Transverse colon (tissue), 4 donors: ENCODE measurements at places on chromosomes 7 and 10. TPM values are rescaled to one million over a fixed set of nuclear protein-coding genes. Genes with fewer than 3 reads are reported as not detected.
A peak's percentile ranks its signal among the peaks of the same experiment; 100 is the strongest.

DNA sequence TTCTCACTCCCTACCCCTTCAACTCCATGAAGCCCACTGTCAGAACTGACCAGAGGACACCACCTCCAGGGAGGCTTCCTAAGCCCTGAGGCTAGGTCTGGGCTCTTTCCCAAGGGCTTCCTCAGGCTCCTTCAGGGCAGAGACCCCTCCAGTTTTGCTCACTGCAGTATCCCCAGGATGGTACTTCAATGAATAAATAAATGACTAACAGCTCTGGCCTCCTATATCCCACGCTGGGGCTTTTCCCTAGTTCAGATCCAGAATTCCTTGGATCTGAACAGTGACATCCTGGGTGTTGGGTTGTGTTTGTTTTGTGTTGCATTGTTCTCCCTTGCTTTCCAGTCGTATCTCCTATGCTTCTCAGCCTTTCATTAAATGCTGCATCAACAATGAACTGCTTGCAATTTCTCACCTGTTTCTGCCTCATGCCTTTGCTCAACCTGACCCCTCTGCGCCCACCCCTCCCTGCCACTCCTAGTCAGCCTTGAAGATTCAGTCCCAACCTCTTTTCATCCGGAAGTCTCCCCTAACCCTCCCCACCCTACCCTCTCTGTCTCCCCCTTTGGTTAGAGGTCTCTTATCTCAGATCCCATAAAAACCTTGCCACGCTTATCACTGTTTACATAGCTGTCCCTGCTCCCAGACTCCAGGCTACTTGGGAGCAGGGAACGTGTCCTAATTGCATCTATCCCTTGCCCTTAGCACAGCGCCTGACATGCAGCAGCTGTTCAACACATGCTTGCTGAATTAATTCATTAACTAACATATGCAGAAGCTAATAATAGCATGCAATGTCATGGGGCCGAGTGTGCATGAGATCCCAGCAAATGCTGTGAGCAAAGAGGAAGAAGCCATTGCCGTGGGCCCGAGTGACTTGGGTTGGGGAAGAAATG, 41.7 kb downstream of the PPP1R3C start:
- peaks cover 43% of the 10 kb centered on the region for H3K4me1 ChIP-seq
- peak overlapping the region; percentile 75 for H3K27ac ChIP-seq
- DNase-seq, result peak; percentile 29
- H3K4me3 ChIP-seq, result no peak overlapping the region

SIRT1 gene
- 21.7 TPM for total RNA-seq

PTF1A gene
- not detected for total RNA-seq

GRCh38 chr7:155979994-155980393, 167.7 kb upstream of the SHH start:
- H3K27ac ChIP-seq, result no peak overlapping the region
- no peaks in the 10 kb centered on the region for H3K4me1 ChIP-seq
- H3K27me3 ChIP-seq, result peaks cover 10% of the 10 kb centered on the region
- no peak overlapping the region for H3K4me3 ChIP-seq

SLC16A12 gene
- 0.27 TPM for total RNA-seq

EGR2 gene
- not detected for total RNA-seq

TMEM176B gene
- 249 TPM for total RNA-seq

DNA sequence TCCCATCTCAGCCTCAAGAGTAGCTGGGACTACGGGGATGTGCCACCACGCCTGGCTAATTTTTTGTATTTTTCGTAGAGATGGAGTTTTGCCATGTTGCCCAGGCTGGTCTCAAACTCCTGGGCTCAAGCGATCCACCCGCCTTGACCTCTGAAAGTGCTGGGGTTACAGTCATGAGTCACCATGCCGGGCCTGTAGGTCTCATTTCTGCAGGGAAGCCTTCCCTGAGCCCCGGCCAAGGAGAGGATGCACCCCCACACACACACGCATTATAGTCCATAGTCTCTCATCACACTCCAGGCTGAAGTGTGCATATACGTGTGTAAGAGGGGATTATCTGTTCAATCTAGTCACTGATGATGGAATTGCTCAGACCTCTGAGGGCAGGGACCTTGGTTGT, 29.3 kb downstream of the KCNMA1 start:
- H3K27me3 ChIP-seq, result no peaks in the 10 kb centered on the region
- no peaks in the 10 kb centered on the region for H3K36me3 ChIP-seq
- DNase-seq, result no peak
- H3K27ac ChIP-seq, result no peak overlapping the region
- H3K4me3 ChIP-seq, result no peak overlapping the region

DNA sequence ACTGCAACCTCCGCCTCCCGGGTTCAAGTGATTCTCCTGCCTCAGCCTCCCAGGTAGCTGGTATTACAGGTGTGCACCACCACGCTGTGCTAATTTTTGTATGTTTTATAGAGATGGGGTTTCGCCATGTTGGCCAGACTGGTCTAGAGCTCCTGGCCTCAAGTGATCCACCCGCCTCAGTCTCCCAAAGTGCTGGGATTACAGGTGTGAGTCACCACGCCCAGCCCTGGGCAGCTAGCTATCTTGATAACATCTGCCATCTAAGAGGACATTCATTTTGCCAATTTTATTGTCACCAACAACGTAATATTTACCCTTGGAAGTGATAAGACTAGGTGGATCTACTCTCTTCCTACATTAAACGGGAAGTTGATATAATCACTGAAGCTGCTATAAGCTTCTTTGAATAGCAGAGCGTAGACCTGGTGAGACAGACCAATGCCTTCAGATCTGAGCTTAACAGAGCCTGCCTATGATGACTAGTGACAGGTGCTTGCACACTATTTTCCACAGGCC, 39.7 kb upstream of the SLC35B4 start:
- H3K27ac ChIP-seq, result peak overlapping the region; percentile 42
- no peaks in the 10 kb centered on the region for H3K4me1 ChIP-seq
- no peaks in the 10 kb centered on the region for H3K27me3 ChIP-seq

DNA sequence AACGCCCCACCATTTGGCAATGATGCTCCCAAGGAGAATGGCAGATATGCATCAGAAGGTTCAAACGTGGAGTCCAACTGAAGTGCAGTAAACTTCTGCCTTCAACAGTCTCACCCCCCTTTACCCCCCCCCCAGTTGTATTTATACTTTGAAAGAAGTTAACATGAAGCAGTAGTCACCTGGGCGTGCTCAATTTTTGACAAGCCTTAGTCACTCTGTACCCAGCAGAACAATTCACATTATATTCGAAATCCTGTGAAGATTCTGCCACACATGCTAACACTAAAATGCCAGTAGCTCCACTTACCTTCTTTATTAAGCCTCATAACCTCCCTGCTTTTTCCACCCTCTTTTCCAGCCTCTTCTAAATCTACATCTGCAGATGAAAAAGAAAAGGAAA, 894 bp downstream of the ATXN7L1 start:
- H3K36me3 ChIP-seq, result no peaks in the 10 kb centered on the region
- H3K4me1 ChIP-seq, result peaks cover 16% of the 10 kb centered on the region
- no peak for DNase-seq

GRCh38 chr10:101346177-101346576, 7.8 kb upstream of the BTRC start:
- peaks cover 21% of the 10 kb centered on the region for H3K27me3 ChIP-seq
- no peak overlapping the region for H3K4me3 ChIP-seq
- no peaks in the 10 kb centered on the region for H3K4me1 ChIP-seq
- H3K36me3 ChIP-seq, result no peaks in the 10 kb centered on the region

DNA sequence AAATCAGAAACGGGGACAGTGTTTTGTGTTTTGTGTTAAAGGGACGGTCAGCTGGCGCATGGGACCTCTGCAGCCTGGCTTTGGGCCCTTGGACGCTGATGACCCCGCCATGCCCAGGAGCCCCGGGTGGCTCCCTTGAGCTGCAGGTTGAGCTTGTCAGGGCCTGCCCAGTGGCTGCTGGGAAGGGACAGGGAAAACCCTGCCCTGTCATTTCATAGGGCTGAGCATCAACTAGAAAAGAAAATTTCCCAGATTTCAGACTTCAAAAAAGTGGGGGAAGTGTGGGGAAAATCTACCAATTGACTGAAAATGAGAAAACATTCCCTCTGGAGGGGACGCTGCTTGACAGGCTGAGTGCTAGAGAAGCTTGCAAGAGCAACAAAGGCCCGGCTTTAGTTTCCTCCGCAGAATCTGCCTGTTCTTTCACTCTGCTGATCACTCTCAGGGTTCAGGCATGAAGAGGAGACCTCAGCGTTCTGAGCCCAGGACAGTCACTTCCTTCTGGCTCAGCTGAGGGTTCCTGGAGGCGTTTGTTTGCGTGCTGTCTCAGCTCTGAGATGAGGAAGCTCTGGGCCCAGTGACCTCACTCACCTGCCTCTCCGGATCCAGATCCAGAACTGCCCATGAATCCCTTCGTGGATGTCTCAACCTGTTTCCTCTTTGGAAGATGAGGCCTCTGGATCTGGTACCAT, 18.6 kb upstream of the DNAJB6 start:
- H3K27ac ChIP-seq, result peak overlapping the region; percentile 25
- no peaks in the 10 kb centered on the region for H3K4me1 ChIP-seq

AKR1E2 gene
- 6.4 TPM for total RNA-seq

DNA sequence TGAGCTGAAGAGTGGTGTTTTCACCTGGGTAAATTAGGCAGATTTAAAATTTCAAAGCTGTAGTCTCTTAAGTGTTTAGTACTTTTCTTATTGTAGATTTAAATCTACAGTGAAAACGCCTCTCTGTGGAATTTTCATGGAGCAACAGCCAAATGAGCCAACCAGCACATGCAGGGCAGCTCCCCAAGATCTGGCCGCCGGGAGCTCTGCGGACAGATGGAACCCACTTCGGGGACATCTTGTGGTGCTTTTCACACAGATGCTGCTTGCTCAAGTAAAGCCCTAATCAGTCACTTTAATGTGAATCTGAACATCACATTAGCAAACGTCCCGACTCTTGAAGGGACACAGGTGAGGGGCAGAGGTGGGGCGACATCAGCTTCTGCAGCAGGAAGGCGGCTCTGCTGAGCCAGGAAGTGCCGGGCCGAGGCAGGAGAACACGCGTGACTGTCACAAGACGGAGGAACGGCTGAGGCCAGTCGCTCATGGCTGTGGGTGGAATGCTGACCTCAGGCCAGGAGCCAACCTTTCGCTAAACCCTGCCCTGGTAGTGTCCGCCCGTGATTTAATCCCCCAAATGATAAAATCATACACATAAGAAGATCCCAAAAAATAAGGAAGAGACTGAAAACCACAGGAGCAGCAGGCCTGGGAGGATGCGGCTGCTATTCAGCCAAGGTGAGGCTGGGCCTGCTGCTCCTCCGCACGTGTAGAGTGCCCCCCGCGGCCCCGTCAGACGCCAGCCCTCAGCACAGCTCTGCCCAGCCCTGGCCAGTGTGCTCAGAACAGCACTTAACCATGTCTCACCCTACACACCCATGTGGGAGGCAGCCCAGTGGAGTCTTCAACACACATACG, 256.8 kb downstream of the ZMYND11 start:
- peaks cover 10% of the 10 kb centered on the region for H3K4me1 ChIP-seq
- no peaks in the 10 kb centered on the region for H3K27me3 ChIP-seq
- no peak for DNase-seq
- H3K27ac ChIP-seq, result no peak overlapping the region
- no peaks in the 10 kb centered on the region for H3K36me3 ChIP-seq

GRCh38 chr10:122884166-122884565, 4.8 kb upstream of the FAM24B start:
- H3K4me3 ChIP-seq, result no peak overlapping the region
- H3K36me3 ChIP-seq, result no peaks in the 10 kb centered on the region
- no peak for DNase-seq

DNA sequence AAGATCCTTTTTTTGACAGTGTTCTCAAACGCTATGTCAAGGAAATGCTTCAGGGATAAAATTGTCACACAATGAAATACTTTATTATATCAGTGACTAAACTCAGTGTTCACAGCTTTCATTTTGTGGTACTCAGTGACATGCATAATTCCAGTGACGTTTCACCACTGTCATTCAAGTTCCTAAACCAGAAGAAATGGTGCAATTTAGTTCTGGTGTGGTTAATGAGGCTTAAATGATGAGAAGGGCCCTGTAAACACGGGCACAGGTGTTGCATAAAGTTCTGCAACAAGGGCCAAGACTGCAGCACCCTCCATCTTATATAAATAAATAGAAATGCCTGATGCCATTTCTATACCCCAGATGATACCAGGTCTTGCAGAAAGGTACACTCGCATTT, 1247.1 kb downstream of the GATA3 start:
- DNase-seq, result no peak
- no peaks in the 10 kb centered on the region for H3K27me3 ChIP-seq
- no peak overlapping the region for H3K27ac ChIP-seq
- no peaks in the 10 kb centered on the region for H3K36me3 ChIP-seq
- H3K4me1 ChIP-seq, result no peaks in the 10 kb centered on the region
- no peak overlapping the region for H3K4me3 ChIP-seq

- H3K4me3 ChIP-seq, result peak overlapping the region; percentile 73
- no peaks in the 10 kb centered on the region for H3K27me3 ChIP-seq
- peaks cover 15% of the 10 kb centered on the region for H3K36me3 ChIP-seq
- no peak for DNase-seq
- H3K27ac ChIP-seq, result peak overlapping the region; percentile 98
Observed at GRCh38 chr10:68957654-68958053, 1.7 kb downstream of the DDX21 start.

GRCh38 chr7:90655566-90655965, 59.4 kb downstream of the CDK14 start:
- H3K36me3 ChIP-seq, result no peaks in the 10 kb centered on the region
- no peak for DNase-seq
- no peak overlapping the region for H3K4me3 ChIP-seq
- H3K4me1 ChIP-seq, result no peaks in the 10 kb centered on the region

DNA sequence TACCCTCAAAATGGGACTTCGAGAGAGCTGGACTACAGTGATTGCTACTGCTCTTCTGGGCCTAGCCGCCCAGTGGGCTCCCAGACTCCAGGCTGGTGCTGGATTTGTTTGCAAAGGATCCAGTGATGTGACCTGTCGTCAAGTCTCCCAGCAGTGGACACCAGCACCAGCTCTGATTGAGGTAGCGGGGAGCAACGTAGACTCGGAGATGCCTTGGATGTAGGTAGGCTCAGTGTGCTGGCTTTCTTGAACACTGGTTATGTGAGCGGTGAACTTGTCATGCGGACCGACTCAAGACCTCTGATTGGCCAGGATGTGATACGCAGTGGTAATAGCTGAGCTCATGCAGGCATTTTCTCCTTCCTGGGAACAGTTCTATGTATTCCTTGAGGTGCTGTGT, 19.4 kb downstream of the AKR1C2 start:
- H3K4me3 ChIP-seq, result no peak overlapping the region
- peaks cover 15% of the 10 kb centered on the region for H3K4me1 ChIP-seq
- no peak for DNase-seq
- H3K27me3 ChIP-seq, result no peaks in the 10 kb centered on the region
- H3K36me3 ChIP-seq, result no peaks in the 10 kb centered on the region
- H3K27ac ChIP-seq, result no peak overlapping the region

- peaks cover 20% of the 10 kb centered on the region for H3K4me1 ChIP-seq
- H3K27me3 ChIP-seq, result no peaks in the 10 kb centered on the region
- H3K4me3 ChIP-seq, result no peak overlapping the region
- H3K27ac ChIP-seq, result no peak overlapping the region
- DNase-seq, result no peak
- no peaks in the 10 kb centered on the region for H3K36me3 ChIP-seq
Observed at GRCh38 chr10:100349087-100349486, 2.1 kb downstream of the SCD start.

- DNase-seq, result no peak
- H3K27me3 ChIP-seq, result no peaks in the 10 kb centered on the region
- no peaks in the 10 kb centered on the region for H3K36me3 ChIP-seq
- H3K27ac ChIP-seq, result no peak overlapping the region
- no peak overlapping the region for H3K4me3 ChIP-seq
Observed at GRCh38 chr7:108012499-108013430, 9.8 kb upstream of the LAMB1 start.

- H3K27ac ChIP-seq, result no peak overlapping the region
- H3K27me3 ChIP-seq, result no peaks in the 10 kb centered on the region
- no peak for DNase-seq
Observed at GRCh38 chr7:13279854-13280435, 592.5 kb downstream of the ARL4A start.

MUC12 gene
- 445 TPM for total RNA-seq
